B cell (primary cell): ENCODE measurements at places on chromosomes 6 and 20. TPM values are rescaled to one million over a fixed set of nuclear protein-coding genes. Genes with fewer than 3 reads are reported as not detected.

Gene LSM14B
- total RNA-seq, result 52.8 and 55.0 TPM in 2 replicates

- no peak for DNase-seq
- H3K27me3 ChIP-seq, result no peaks in the 10 kb centered on the region
- H3K36me3 ChIP-seq, result no peaks in the 10 kb centered on the region
- no peak overlapping the region for H3K4me3 ChIP-seq
- H3K4me1 ChIP-seq, result no peaks in the 10 kb centered on the region
- no peak overlapping the region for H3K27ac ChIP-seq
These were observed 8.6 kb upstream of the FAM110A start for GRCh38 chr20:824916-825315.

Gene OLIG3
- not detected in 2 replicates for total RNA-seq

GRCh38 chr20:58996226-58996611 is 10.8 kb downstream of the CTSZ start:
- DNase-seq, result no peak
- no peak overlapping the region for H3K27ac ChIP-seq
- no peaks in the 10 kb centered on the region for H3K27me3 ChIP-seq
- no peak overlapping the region for H3K4me3 ChIP-seq
- H3K36me3 ChIP-seq, result peaks cover 3% of the 10 kb centered on the region
- peaks cover 30% of the 10 kb centered on the region for H3K4me1 ChIP-seq

DNA sequence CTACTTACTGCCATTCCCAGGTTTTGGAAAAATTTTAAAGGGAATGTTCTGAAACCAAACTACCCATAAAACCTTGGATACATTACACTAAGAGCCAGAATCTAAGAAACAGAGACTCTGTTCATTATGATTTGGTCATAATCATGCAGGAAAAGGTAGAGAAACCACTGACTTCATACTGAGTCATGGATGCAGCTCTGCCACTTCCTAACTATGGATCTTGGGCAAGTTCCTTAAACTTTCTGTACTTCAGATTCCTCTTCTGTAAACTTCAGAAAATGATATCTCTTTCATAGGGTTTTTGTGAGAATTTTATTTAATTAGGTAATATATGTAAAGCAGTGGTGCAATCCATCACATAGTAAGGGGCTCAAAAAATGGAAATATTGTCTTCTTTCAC is 20.0 kb downstream of the PLA2G7 start:
- H3K27ac ChIP-seq, result no peak overlapping the region
- no peak for DNase-seq
- no peaks in the 10 kb centered on the region for H3K27me3 ChIP-seq

DNA sequence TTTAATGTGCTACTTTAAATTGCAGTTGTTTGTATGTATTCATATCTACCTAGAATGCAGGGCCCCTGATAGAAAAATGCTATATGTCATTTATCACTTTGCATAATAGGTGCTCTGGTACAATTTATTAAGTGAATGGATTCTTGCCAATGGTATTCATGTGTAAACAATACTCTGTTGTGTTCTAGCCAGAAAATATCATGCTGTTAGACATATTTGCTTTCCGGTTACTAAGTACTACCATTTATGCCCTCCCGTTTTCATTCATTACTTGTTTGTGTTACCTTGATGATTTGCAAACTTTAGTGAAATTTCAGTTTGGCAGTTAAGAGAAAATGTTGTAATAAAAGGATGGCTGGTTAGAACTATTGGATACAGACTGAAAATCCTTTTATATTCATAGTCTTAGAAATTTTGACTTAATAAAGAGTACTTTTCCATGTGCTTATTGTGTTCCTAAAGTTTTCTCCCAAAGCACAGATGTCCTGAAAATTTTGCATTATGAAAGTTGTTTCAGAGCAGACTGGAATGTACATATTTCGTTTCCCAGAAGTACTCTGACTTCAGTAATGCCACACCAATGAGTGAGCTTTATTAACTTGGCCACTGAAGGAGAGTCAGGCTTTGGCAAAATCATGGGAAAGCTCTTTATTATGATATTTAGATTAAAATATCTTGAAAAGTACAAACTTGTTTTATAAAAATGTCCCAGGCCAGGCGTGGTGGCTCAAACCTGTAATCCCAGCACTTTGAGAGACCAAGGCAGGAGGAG is 31.5 kb downstream of the RPF2 start:
- H3K36me3 ChIP-seq, result peaks cover 6% of the 10 kb centered on the region
- H3K4me3 ChIP-seq, result no peak overlapping the region

DNA sequence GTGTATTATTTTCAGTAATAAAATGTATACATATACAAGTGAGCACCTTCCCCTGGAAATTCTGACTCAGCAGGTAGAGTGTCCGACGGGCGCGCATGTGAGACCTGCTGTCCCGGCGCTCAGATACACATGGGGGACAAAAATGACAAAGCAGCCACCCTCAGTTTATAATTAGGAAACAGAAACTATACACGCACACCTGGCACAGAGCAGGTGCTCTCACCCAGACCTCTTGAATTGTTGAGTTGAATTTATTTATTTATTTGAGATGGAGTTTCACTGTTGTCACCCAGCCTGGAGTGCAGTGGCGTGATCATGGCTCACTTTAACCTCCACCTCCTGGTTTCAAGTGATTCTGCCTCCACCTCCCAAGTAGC is 180.4 kb downstream of the ZDHHC14 start:
- peak overlapping the region; percentile 37 for H3K4me3 ChIP-seq
- H3K27me3 ChIP-seq, result no peaks in the 10 kb centered on the region
- DNase-seq, result peak; percentile 62
- peak overlapping the region; percentile 86 for H3K27ac ChIP-seq
- H3K4me1 ChIP-seq, result peaks cover 100% of the 10 kb centered on the region

DNA sequence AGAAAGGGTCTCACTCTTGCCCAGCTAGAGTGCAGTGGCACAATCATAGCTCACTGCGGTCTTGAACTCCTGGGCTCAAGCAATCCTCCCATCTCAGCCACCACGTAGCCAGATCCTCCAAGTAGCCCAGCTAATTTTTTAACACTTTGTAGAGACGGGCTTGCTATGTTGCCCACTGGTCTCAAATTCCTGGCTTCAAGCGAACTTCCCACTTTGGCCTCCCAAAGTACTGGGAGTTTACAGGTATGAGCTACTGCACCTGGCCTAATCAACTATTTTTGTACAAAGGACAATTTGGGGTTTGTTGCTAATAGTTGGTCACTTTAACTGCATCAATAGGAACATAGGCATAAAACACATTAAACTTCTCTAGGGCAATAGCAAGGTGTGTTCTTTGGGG is 29.9 kb upstream of the SYNCRIP start:
- no peak for DNase-seq
- no peaks in the 10 kb centered on the region for H3K36me3 ChIP-seq
- H3K27me3 ChIP-seq, result no peaks in the 10 kb centered on the region
- H3K4me1 ChIP-seq, result peaks cover 39% of the 10 kb centered on the region
- H3K4me3 ChIP-seq, result no peak overlapping the region

DNA sequence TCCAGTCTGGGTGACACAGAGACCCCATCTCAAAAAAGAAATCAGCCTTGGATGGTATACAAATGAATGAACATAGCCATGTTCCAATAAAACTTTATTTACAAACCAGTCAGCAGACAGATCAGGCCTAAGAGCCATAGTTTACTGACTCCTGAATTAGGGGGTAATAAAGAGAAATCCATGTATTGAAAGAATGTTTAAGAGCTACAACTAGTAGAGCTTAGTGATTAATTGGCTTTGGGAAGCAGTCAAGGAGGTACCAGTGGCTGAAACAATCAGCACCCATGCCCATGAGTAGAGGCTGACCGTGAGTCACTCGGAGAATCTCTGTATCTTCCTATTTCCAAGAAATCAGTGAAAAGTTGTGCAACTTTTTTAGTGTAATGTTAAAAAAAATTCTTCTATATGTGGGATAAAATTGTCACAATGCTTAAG is 223.6 kb upstream of the RREB1 start:
- no peak overlapping the region for H3K4me3 ChIP-seq
- no peak overlapping the region for H3K27ac ChIP-seq
- no peak for DNase-seq
- no peaks in the 10 kb centered on the region for H3K27me3 ChIP-seq
- H3K36me3 ChIP-seq, result no peaks in the 10 kb centered on the region
- no peaks in the 10 kb centered on the region for H3K4me1 ChIP-seq

DNA sequence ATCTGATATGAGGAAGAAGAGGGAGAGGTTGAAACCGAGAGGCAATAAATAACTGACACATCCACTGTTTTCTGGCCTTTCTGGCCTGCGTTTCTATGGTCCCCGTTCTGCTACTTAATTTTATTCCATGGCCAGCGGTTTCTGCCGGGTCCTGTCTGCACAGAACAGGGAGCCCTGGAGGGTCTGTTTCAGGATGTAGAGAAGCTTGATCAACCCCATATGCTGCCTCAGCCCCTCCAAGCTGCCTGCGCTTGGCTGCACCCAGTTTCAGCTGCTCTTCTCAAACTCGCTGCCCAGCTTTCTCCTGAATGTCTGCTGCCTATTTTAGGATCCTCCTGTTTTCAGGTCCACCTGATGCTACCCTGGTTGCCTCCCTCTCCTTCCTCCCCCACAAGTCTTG is 18.5 kb upstream of the PACSIN1 start:
- H3K4me3 ChIP-seq, result no peak overlapping the region
- H3K27ac ChIP-seq, result no peak overlapping the region
- no peaks in the 10 kb centered on the region for H3K36me3 ChIP-seq
- H3K4me1 ChIP-seq, result no peaks in the 10 kb centered on the region
- H3K27me3 ChIP-seq, result no peaks in the 10 kb centered on the region

DNA sequence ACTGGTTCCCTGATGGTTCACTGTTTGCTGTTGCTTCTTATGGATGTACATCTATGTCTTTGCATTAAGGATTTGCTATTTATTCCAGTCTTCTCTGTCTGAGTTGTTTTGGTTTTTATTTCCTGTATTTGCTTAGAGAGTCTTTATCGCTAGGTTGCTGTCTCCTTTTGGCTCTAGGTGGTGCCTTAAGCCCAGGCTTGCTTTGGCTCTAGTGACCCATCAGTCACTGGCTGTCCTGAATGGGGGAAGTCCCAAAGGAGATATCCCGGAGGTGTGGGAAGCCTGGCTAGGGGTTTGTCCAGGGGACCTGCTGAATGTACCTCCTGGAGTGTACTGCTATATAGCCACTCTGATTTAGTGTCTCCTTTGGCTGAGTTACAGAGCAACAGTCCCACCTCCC is 53.4 kb downstream of the MCHR2 start:
- H3K27me3 ChIP-seq, result peaks cover 3% of the 10 kb centered on the region
- no peak overlapping the region for H3K4me3 ChIP-seq
- H3K27ac ChIP-seq, result no peak overlapping the region
- H3K4me1 ChIP-seq, result no peaks in the 10 kb centered on the region
- H3K36me3 ChIP-seq, result no peaks in the 10 kb centered on the region

Gene EEF1A2
- 1.8 and 2.2 TPM in 2 replicates for total RNA-seq

Gene GRM1
- not detected in 2 replicates for total RNA-seq

Gene RFX6
- not detected in 2 replicates for total RNA-seq

GRCh38 chr6:161210857-161211256 is 63.0 kb downstream of the AGPAT4 start:
- DNase-seq, result no peak
- no peak overlapping the region for H3K27ac ChIP-seq
- H3K4me1 ChIP-seq, result no peaks in the 10 kb centered on the region

Gene LGSN
- not detected in 2 replicates for total RNA-seq

DNA sequence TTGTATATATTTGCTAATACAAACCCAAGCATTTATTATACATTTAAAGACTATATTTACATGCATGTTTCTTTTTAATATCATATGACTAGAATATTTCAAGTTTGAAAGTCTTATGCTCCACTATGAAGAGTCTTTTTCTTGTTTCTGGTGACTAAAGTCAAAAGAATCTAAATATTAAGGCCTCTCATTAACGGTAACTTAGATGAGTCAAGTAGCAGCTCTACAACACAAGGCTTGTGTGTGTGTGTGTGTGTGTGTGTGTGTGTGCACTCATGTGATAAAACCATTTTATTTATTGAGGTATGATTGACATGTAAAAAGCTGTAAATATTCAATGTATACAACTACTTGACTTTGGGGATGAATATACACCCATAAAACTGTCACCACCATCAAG is 275.6 kb downstream of the TFAP2B start:
- no peak overlapping the region for H3K27ac ChIP-seq
- H3K27me3 ChIP-seq, result no peaks in the 10 kb centered on the region
- H3K36me3 ChIP-seq, result no peaks in the 10 kb centered on the region
- H3K4me1 ChIP-seq, result no peaks in the 10 kb centered on the region
- DNase-seq, result no peak

DNA sequence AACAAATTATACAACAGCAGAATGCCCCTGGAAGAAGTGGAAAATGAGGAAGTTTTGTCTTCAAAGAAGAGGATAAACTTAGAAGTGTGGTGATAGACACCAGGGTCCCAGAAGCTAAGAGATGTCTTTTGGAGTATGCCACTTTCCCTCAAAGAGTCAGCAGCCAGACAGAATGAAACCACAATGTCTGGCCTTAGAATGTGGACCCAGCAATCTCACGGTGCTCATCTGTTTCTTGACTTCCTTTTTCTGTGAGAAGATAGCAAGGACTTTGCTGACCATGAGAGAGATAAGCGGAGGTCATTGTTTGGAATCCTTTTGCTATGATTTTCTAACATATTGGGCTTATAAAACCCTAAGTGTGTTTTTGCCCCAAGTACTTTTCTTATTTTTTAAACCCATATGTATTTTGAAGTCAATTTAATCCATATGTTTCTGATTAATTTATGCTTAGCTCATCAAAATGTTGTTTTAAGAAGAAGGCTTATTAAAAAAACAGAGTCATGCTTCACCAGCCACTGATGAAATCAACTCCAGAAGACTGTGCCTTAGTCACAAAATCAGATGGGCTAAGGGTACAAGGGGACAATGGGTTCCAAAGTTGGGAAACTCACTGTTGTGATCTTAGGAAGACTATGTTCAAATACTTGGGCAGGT is 451.2 kb upstream of the JAG1 start:
- H3K4me1 ChIP-seq, result no peaks in the 10 kb centered on the region
- no peak overlapping the region for H3K27ac ChIP-seq
- H3K36me3 ChIP-seq, result no peaks in the 10 kb centered on the region
- no peak overlapping the region for H3K4me3 ChIP-seq
- no peak for DNase-seq

- DNase-seq, result no peak
- H3K27ac ChIP-seq, result no peak overlapping the region
- H3K36me3 ChIP-seq, result no peaks in the 10 kb centered on the region
- H3K4me1 ChIP-seq, result peaks cover 2% of the 10 kb centered on the region
- H3K27me3 ChIP-seq, result no peaks in the 10 kb centered on the region
These were observed 53.8 kb downstream of the ADAT2 start for GRCh38 chr6:143396497-143397226.

Gene THEMIS
- 0.30 TPM in 1 of 2 replicates, not detected in the other for total RNA-seq

Gene PRL
- total RNA-seq, result not detected in 2 replicates

Gene SEMG1
- not detected in 2 replicates for total RNA-seq

Gene DLGAP4
- total RNA-seq, result 63.6 and 68.8 TPM in 2 replicates

Gene POM121L2
- not detected in 2 replicates for total RNA-seq

Gene OR2H1
- not detected in 2 replicates for total RNA-seq

- H3K4me1 ChIP-seq, result no peaks in the 10 kb centered on the region
- H3K27ac ChIP-seq, result no peak overlapping the region
- no peak for DNase-seq
- H3K27me3 ChIP-seq, result no peaks in the 10 kb centered on the region
These were observed 213.7 kb downstream of the ANKRD60 start for GRCh38 chr20:58014628-58015315.

Gene PBOV1
- total RNA-seq, result not detected in 2 replicates

GRCh38 chr20:2282181-2282580 is 13.6 kb upstream of the TGM3 start:
- H3K27ac ChIP-seq, result no peak overlapping the region
- H3K4me1 ChIP-seq, result no peaks in the 10 kb centered on the region
- peaks cover 4% of the 10 kb centered on the region for H3K27me3 ChIP-seq
- H3K36me3 ChIP-seq, result no peaks in the 10 kb centered on the region
- DNase-seq, result no peak

Gene OR2B6
- not detected in 2 replicates for total RNA-seq

Gene AIF1
- 1.3 and 1.5 TPM in 2 replicates for total RNA-seq

Gene OPRL1
- total RNA-seq, result 6.2 and 7.3 TPM in 2 replicates
